RPMI7951 (cell line): ENCODE measurements at places on chromosomes 4 and X. TPM values are rescaled to one million over a fixed set of nuclear protein-coding genes. Genes with fewer than 3 reads are reported as not detected.

- no peak for DNase-seq
Observed at GRCh38 chr4:60463857-60464502, 736.1 kb upstream of the ADGRL3 start.

GRCh38 chr4:96471956-96472867 lies 632.3 kb downstream of the PDHA2 start:
- DNase-seq, result no peak

EREG gene
- total RNA-seq, result 46.3 TPM in 2 replicates

GRCh38 chrX:118346258-118347094 lies 570 bp downstream of the WDR44 start:
- peak; percentile 15 for DNase-seq

HSFX1 gene
- 0.20 and 0.36 TPM in 2 replicates for total RNA-seq

- DNase-seq, result no peak
Observed at GRCh38 chr4:100302061-100303026, 112.1 kb upstream of the DDIT4L start.

- DNase-seq, result no peak
Observed at GRCh38 chr4:120443116-120443515, 376.5 kb upstream of the MAD2L1 start.

DNA sequence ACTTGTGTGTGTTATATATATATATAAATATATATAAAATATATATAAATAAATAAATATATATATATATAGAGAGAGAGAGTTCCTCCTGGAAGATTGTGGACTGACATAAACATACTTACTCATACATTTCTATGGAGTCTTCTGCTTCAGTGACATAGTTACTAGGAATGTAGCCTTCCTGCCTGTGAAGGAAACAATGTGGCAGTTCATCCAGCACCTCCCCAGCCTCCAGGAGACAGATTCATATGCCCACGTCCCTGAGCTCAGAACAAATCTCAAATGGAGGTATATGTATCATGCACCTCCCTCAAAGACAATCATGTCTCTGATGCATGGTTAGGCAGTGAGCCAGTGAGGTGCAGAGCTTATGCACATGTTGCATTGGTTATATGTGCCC lies 11.4 kb upstream of the TIMM8A start:
- DNase-seq, result no peak

SPATA4 gene
- total RNA-seq, result not detected in 2 replicates

CBR4 gene
- 8.3 and 9.3 TPM in 2 replicates for total RNA-seq

DRD5 gene
- not detected in 2 replicates for total RNA-seq

EDNRA gene
- 0.36 and 0.39 TPM in 2 replicates for total RNA-seq

DNA sequence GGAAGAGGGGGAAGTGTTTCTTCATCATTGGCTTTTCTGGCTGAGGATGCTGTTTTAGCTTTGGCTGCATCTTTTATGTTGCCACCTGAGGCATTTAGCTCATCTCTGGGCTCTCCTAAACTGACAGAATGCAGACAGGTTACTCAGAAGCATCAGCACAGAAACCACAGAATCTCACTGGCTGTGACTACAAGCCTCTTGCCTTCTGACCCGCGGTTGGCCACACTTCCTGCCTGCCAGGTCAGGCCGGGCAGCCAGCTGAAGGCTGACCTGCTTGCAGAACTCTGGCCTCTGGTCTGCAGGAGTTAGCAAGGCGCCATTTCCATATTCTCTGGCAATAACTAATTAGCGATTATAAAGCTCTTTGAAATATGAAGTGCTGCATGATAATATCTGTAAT lies 366.5 kb downstream of the MID1IP1 start:
- peak; percentile 54 for DNase-seq

- DNase-seq, result peak; percentile 77
Observed at GRCh38 chr4:73257234-73257633, 1.4 kb downstream of the ANKRD17 start.

SPANXA1 gene
- total RNA-seq, result 3.8 and 69.2 TPM in 2 replicates

- DNase-seq, result peak; percentile 91
Observed at GRCh38 chr4:73917081-73917501, 47.9 kb downstream of the CXCL1 start.

- no peak for DNase-seq
Observed at GRCh38 chr4:88130544-88131305, 27.7 kb downstream of the ABCG2 start.

SPANXN3 gene
- not detected in 2 replicates for total RNA-seq

- no peak for DNase-seq
Observed at GRCh38 chr4:3243136-3243780, 5.7 kb upstream of the MSANTD1 start.

DNA sequence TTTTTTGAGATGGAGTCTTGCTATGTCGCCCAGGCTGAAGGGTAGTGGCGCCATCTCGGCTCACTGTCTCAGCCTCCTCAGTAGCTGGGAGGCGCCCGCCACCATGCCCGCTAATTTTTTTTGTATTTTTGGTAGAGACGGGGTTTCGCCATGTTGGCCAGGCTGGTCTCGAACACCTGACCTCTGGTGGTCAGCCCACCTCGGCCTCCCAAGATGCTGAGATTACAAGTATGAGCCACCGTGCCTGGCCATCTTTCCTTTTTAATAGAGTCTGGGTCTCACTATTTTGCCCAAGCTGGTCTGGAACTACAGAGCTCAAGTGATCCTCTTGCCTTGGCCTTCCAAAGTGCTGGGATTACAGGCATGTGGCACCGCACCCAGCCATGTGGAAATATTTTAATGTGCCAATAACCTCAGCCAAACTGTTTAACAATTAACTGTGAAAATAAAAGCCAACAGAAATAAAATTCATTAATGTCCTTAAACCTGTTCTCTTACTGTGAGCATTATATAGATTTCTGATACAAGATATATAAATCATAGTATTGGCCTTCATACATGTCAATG lies 16.3 kb downstream of the PDS5A start:
- no peak for DNase-seq
